ENCODE measurements at places on chromosomes 2 and 18.

- H3K36me3 ChIP-seq: peaks cover 50% of the 10 kb centered on the region
- H3K27ac ChIP-seq: peak overlapping the region; percentile 42
- H3K4me1 ChIP-seq: peaks cover 14% of the 10 kb centered on the region
- DNase-seq: no peak
- H3K4me3 ChIP-seq: no peak overlapping the region
Measured at GRCh38 chr2:20327370-20327769, 23.3 kb downstream of the PUM2 start.

DNA sequence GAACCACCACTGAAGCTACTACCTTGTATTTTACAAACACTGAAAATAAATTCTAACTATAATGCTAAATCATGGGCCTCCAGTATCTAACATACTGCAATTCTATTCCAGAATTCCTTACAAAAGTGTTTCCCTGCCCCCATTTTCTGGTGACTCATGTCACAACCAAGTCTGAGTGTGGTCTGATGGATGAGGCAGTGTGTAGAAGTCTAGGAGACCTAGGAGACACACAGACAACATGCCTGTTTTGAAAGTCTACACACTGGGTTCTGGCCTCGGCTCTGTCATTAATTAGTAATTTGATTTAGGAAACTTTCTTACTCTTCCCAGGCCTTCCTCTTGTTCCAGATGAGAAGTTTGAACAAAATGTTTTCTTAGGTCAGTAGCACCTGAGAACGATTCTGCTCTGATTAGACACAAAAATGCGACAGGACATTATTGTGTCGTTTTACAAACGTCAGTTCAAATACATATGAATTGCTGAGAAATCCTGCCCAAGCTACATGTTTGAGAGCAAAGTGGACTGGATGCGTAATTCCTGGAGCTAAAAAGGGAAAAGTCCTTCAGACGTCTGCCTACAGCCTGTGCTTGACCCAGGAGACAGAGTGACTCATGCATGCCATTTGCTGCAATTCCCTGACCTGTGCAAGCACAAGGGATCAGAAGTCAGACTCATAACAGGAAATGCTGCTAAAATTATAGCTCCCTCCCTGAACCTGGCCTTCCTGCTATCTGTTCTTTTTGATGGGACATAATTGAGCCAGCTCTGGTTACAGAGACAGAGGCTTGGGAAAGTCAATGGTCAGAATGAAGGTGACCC, 494.4 kb downstream of the SOX11 start:
- H3K27ac ChIP-seq: peak overlapping the region; percentile 79
- no peaks in the 10 kb centered on the region for H3K36me3 ChIP-seq
- H3K4me3 ChIP-seq: no peak overlapping the region
- peaks cover 15% of the 10 kb centered on the region for H3K4me1 ChIP-seq
- DNase-seq: no peak

GRCh38 chr2:239006622-239007285, 158.9 kb downstream of the TWIST2 start:
- no peak for DNase-seq
- no peak overlapping the region for H3K4me3 ChIP-seq
- no peaks in the 10 kb centered on the region for H3K27me3 ChIP-seq

- no peaks in the 10 kb centered on the region for H3K4me1 ChIP-seq
- no peak for DNase-seq
- H3K27me3 ChIP-seq: peaks cover 3% of the 10 kb centered on the region
- no peak overlapping the region for H3K4me3 ChIP-seq
Measured at GRCh38 chr2:103664690-103665089, 902.9 kb downstream of the TMEM182 start.

- DNase-seq: no peak
- no peak overlapping the region for H3K27ac ChIP-seq
- no peaks in the 10 kb centered on the region for H3K4me1 ChIP-seq
Measured at GRCh38 chr2:201538025-201538424, 86.5 kb downstream of the STRADB start.

DNA sequence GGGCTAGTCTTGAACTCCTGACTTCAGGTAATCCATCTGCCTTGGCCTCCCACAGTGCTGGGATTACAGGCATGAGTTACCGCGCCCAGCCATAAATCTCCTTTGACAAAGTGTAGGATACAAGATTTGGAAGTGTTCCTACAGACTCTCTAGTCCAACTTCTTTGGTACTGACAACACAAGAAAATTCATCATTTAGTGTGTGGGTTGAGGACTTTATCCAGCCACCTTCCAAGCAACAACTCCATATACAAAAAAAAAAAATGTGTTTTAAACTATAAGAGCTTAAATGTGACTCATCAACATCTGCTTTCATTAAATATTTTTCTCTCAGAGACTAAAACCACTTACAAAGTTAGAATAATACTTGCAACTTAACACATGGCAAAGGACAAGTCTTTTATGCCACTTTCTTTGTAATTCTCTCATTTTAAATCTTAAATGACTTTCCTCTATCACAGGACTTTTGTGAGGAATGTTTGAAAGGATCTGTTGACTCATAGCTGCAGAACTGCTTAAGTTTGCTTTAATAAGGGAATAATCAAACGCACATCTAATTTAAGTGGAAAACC, 46.2 kb upstream of the ITGAV start:
- DNase-seq: no peak
- H3K4me1 ChIP-seq: peaks cover 19% of the 10 kb centered on the region
- H3K36me3 ChIP-seq: no peaks in the 10 kb centered on the region
- H3K4me3 ChIP-seq: no peak overlapping the region
- no peaks in the 10 kb centered on the region for H3K27me3 ChIP-seq
- peak overlapping the region; percentile 89 for H3K27ac ChIP-seq

DNA sequence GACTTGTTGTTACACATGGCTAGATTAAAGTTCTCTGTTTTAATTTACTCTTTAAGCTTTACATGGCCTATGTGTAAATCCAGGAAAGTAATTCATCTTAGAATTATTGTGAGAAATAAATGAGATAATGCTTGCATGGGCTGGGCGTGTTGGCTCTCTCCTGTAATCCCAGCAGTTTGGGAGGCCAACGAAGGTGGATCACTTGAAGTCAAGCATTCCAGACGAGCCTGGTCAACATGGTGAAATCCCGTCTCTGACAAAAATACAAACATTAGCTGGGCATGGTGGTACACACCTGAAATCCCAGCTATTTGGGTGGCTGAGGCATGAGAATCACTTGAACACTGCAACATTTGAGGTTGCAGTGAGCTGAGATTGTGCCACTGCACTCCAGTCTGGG, 4.3 kb upstream of the RIF1 start:
- H3K4me1 ChIP-seq: no peaks in the 10 kb centered on the region
- no peak for DNase-seq
- H3K27me3 ChIP-seq: no peaks in the 10 kb centered on the region
- no peak overlapping the region for H3K4me3 ChIP-seq
- no peak overlapping the region for H3K27ac ChIP-seq

Measured in RWPE2 (cell line).